SW480 (cell line): ENCODE measurements at places on chromosomes 6 and 20.

- no peak for DNase-seq
These were observed 19.0 kb upstream of the BLOC1S5 start for GRCh38 chr6:8082954-8083858.

DNA sequence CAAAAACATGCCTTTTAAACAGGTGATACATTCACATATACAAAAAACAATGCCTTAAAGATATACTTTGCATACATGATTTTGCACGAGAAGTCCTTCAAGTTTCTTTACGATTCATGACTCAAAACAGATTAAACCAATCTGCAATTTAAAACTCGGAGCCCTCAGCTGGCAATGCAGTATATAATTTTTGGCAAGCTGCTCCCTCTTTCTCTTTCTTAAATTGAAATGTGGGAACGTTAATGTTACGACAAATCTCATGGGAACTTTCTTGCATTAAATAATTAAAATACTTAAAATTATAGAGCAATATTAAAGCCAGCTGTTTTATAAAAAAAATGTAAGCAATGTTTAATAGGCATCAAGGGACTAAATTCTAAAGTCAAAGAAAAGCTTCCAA lies 334.6 kb downstream of the ESR1 start:
- DNase-seq, result no peak

DNA sequence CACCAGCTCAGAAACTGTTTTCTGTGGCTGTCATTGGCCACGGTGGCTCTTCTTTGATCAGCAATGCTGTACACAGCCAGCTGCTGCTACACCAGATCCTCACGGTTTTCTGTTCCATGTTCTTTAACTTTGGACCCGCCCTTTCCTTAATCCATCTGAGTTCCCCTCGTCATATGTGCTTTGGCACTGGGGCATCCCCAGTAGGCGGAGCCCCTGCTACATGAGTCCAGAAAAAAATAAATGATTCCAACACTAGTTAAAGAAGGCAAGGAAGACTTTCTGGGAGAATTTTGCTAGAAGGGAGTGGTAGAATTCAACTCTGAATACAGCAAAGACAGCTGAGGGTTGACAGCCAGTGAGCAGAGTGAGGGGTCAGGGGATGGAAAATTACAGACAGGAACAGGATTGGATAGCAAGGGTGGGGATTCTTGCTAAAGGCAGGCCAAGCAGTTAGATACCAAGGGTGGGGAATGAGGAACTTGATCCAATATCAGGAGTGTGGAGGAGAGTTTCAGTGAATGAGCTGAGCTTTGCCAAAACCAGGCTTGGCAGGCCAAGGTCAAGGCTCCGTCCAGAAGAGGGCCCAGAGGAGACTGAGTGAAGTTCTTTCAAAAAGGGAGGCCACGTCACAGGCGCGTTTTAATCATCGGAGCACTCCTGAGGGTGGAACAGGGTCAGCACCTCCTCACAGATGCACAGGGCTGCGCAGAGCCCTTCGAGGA lies 391.8 kb downstream of the CDH4 start:
- DNase-seq, result no peak

DNA sequence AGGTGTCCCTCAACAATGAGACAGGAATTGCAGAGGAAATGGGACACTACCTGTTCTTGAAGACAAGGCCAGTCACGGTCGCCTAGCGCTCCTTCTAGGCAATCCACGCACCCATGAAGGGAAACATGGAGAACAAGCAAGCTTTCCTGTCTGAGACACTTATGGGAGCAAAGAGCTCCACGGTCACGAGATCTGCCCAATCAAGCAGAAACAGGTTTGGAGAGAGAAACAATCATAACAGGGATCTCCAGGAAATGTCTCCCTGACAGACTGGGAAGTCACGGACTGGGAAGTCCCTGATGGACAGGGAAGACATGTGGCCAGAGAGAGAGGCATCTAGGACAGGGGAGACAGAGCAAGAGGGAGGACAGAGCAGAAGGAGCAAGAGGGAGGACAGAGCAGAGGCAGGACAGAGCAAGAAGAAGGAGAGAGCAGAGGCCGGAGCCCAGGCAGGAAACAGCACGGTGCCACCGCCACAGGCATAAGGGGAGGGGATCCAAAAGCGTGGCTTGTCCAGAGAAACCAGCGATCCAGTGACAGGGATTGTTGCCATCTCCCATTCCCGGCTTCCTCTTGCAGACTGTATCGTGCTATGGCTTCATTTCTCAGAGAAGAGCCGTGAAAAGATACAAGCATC lies 167.8 kb upstream of the ZNF337 start:
- no peak for DNase-seq

DNA sequence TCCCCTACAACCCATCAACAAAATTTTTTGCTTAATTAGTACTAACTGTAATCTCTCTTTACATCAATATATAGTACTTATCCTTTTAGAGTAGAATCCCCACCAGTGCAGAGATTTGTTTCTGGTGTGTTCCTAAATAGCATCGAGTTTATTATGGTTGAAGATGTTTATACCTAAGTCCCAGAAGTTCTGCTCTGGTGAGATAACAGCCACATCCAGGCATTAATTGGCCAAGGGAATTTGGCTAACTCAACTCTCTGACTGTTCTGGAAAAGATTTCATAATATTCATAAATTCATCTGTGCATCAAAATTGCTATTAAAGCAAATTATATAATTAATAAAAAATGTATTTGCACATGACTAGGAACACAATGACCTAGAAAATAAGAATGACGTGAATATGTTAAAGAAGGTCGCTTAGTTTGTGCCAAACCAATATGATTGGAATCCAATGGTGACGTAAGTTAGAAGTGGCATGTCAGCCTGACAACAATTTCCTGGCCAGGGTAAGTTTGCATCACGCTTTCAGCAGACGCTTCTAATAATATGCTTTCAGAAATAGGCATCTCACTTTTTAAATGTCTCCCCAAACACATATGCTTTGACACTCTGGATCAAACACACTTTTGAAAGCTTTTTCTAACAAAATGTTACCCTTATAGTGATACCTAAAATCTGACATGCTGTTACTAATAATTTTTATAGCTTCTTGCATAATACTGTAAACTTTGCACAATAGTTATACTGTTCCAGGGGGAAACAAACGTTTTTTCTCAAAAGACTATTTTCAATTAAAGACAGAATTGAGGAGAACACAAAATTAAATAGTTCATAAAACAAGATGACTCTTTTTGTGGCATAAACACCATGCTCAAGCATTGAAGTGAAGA lies 236.7 kb downstream of the TENT5A start:
- DNase-seq, result no peak

- DNase-seq, result no peak
These were observed 141.8 kb upstream of the TENT5A start for GRCh38 chr6:81894306-81894705.

GRCh38 chr6:138944412-138944811 lies 43.6 kb downstream of the REPS1 start:
- DNase-seq, result no peak

DNA sequence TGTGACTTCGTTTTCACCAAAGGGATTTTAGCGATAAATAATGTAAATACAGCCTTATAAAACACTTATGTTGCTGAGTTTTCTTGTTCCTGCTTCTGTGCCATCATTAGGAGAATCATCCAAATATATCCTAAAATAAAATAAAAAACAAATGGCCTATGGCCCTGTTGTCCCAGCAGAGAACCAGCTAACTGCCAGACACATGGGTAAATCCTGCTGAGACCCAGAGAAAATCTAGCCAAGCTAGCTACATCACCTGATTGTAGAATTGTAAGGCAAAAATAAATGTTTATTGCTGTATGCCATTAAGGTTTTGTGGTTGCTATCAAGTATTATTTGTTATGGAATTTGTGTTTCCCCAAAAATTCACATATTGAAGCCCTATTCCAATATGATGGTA lies 631.2 kb upstream of the SYNCRIP start:
- DNase-seq, result no peak

- DNase-seq, result peak; percentile 77
These were observed 89.8 kb upstream of the PAX1 start for GRCh38 chr20:21615617-21616080.

DNA sequence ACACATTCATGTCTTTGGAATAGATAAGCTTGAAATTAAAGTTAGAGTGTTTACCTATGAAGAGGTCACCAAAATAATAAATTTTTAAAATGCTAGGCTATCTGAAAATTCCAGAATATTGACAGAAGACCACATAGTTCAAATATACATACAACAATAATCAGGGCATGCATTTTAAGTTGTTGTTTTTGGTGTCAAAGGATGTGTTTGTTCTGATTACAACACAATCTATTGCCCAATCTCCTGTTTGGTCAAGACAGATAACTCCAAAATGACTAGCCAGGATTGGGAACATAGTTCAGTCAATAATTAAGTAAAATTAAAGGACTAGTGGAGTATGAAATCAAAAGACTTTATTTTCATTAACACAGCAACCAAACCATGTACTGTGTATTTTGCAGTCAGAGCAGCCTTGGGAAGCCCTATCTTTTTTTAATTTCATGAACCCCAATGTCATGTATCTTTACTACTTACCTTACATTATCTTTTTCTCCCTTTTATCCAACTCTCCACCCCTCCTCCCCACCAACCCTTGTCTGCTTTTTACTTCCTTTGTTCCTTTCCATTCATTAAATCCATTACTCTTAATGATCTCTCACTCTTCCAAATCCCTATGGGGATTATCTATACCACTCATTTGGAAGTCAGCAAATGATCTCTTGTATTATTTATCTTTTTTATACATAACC lies 111.2 kb downstream of the CDK19 start:
- no peak for DNase-seq

- DNase-seq, result no peak
These were observed 59.6 kb upstream of the SPDEF start for GRCh38 chr6:34615574-34616226.

- peak; percentile 56 for DNase-seq
These were observed 59.0 kb upstream of the EEF1A1 start for GRCh38 chr6:73579851-73580246.
